Cortex of kidney (tissue), 1 donor: ENCODE measurements at places on chromosomes 4 and X.
A peak's percentile ranks its signal among the peaks of the same experiment; 100 is the strongest.

DNA sequence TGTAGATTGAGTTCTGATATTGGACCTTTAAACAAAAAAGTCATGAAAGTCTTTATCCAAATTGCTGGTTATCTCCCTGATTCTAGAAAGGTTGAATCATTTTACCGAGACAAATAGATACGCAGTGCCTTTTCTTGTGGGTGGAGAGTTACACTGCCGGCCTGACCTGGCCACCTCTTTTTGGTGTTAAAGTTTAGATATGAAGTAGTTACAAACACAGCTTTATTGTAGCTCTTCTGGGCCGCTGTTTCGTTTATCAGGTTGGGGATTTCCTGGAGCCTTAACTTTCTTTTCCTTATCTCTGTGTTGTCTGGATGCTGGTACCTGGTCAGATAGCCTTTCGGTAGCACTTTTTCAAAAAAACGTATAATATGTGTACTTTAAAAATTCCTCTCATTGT, 31.0 kb downstream of the FNIP2 start:
- DNase-seq = no peak

DNA sequence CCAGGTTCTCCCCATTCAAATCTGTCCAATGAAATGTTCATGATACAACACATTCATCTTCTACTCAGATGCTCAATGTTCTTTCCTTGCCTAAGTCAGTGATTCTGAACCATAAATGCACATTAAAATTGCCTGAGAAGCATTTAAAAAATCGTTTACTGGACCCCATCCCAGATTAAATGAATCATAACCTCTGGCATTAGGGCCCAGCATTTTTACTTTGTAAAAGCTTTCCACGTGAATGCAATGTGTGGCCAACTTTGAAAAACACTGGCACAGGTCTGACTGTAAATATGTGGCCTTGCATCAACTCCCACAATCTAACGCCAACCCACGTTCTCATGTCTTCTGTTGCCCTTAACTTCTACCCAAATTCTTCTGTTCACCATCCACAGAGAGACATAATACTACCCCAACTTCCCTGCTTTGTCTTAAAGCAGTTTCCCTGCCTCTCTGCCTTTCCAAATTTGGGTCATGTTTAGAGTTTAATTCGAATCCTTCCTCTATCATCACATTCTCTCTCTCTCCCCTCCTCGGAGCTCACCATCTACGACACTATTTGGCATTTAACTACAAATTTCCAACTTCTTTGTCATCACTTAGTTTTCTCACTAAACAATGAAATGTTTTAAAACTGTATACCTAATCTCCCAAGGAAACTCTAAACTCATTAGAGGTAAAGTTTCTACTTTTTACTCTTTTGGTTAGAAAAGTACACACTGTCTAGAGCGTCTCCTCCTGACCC, 78.7 kb downstream of the PRKG2 start:
- DNase-seq = no peak

GRCh38 chr4:147518086-147518485, 37.2 kb downstream of the EDNRA start:
- DNase-seq = no peak

DNA sequence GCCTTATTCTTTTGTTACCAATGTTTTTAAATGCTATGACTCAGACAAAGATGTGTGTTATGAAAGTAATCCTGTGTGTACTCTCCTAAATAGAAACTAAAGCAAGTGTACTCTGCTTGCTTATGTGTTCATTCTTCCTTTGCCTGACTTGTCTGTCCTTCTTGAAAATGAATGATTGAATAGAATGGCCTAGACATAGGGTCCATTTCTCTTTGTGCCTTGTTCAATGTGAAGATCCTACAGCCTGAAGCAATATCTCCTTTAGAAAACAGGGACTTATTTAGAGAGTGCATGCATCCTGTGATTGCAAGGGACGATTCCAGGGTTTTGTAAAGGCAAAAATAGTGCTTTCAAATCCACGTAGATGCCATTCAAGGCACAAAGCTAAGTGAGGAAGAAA, 343.6 kb upstream of the TACR3 start:
- DNase-seq = no peak

DNA sequence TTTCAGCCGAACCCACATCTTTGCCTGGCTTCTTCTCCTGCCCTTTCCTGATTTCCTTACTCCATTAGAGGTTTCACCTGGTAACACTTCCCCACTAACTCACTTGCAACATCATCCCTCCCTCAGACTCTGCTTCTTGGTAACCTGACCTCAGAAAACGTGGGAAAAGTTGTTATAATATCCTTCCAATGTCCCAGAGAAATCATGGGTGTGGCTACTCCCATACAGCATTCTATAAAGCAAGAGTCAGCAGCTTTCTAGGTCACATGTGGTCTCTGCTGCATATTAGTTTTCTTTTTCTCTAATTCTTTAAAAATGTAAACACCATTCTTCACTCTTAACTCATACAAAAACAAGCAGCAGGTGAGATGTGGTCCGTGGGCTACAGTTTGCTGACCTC, 283.1 kb upstream of the MAOA start:
- DNase-seq = no peak

DNA sequence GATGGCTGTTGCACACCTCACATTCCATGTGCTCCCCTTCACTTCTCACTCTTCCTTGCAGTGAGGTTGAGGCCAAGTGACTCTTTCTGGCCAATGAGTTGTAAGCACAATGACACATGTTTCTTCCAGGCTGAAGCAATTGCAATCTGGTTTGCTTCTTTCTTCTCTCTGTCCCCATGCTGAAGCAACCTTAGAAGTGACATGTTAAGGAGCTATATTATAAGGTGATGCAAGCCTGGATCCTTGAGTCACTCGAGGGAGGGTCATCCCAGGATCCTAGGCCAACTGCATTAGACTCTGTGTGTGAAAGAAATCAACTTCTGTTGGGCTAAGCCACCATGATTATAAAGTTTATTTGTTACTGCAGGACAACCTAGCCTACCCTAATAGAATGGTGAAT, 45.5 kb upstream of the HS3ST1 start:
- DNase-seq = no peak

DNA sequence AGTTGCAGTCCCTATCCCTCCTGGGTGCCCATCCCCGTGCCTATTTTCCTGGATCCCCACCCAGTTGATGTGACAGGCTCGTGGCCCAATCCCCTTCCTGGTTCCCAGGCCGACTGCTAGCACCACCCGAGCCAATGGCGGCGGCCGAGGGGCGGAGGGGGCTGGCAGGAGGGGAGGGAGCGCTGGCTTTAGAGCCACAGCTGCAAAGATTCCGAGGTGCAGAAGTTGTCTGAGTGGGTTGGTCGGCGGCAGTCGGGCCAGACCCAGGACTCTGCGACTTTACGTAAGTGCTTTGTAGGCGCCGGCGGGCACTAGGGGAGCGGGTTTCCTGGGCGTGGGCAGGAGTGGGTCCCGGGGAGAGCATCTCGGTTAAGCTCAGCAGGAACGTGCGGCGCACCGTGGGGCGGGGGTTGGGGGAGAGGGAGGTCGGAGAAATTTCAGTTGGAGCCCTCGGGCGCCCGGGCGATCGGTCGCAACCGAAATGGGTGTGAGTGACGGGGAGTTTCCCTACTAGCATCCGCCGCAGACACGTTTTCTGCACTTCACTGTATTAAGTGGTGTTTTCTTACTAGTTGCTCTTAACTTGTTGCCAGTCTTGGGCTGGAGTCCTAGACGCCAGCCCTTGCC, at the start of gene PLS3:
PLS3 (plus strand) TSS at position 197 of the 627 bp plus-strand sequence. CDS start 49,077 bp downstream, outside the sequence.
- peak; percentile 4 for DNase-seq

GRCh38 chr4:46131498-46132057, 7.7 kb upstream of the GABRG1 start:
- no peak for DNase-seq

DNA sequence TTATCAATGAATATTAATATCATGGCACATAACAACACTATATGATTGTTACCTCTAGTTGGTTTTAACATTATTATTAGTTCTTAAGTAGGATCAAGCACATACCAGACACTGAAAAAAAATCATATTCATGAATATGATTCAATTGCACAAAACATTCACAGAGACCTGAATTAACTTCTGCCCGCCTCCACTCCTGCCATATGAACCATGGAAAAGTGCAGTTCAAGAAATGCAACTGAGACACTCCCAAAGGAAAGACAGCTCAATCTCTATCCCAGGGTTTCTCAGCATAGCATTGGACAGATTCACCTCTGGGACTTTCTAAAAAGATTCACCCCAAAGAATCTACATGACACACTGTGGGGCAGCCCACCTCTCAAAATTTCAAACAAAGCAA, 103.5 kb upstream of the KCNIP4 start:
- no peak for DNase-seq

DNA sequence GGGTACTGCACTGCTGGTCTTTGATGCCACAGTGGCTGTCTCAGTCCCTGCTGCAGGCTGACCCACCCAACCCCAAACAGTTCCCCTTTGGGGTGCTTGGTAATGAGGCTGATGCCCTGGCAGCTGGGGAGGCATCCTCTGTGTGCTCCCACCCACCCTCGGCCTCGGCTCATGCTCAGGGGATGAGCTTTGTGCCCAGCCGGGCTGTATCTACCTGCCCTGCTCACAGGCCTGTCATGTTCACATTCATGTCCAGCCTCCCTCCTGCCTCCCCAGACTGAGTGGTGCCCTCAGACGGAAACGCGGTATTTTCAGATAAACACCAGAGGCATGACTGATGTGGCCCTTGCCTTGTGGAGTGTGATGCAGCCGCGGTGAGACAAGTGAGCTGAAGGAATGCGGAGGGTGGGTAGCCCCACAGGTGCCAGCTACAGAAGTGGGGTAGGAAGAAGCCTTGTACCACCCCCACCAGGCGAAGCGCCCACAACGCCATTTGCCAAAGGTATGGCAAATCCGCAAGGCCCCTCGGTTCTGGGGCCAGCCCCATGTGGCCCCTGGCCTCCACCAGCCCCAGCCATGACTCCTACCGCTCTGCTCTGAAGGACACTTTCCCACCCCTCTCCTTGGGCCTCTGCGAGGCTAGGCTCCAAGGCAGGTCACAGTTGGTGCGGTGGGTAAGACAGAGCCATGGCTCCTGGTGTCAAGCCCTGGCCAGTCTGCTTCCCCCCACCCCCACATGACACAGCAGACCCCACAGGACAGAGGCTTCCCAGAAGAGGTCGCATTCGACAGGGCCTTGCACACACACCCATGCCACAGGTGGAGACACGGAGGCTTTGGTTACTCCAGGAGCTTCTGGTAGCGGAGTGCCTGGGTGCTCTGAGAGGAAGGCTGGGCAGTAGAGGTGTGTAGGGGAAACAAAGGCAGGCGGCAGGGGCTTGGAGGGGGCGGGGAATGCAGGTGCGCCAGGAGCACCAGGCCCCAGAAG, 1.8 kb upstream of the RENBP start:
- no peak for DNase-seq

- no peak for DNase-seq
Observed at GRCh38 chrX:9676738-9677097, 88.9 kb downstream of the GPR143 start.

DNA sequence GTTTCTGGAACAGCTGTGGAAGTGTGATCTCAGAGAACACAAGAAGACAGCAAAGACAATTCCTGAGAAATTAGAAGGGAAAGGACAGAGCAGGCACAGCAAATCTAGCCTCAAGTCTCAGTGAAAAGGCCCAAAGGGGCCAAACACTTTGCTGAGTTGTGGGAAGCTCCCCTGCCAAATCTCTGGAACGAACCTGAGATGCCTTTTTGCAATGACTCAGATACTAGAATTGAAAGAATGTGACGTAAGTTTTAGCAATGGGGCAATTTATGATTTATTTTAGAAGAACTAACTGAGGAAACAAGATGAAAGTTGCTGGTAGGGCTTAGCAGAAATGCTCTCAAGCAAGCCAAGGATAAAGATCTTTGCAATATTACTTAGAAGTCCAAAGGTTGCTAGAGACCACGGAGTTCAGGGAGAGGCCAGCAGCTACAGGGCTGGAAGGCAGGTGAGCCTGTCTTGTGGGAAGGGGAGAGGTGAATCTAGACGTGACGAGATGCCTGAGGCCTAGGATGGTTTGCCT, 92.8 kb downstream of the AMELX start:
- no peak for DNase-seq

- DNase-seq = no peak
Observed at GRCh38 chr4:143700416-143701352, at the start of gene FREM3. Gene FREM3 (minus strand): TSS chr4:143700675. CDS start chr4:143700675, 0 bp downstream.

GRCh38 chrX:148441387-148441786, 59.0 kb upstream of the AFF2 start:
- DNase-seq = no peak

GRCh38 chr4:168092176-168092712, at the start of gene ANXA10:
Gene ANXA10 (plus strand): TSS chr4:168092537. CDS start chr4:168092701, 164 bp downstream.
- DNase-seq = no peak

DNA sequence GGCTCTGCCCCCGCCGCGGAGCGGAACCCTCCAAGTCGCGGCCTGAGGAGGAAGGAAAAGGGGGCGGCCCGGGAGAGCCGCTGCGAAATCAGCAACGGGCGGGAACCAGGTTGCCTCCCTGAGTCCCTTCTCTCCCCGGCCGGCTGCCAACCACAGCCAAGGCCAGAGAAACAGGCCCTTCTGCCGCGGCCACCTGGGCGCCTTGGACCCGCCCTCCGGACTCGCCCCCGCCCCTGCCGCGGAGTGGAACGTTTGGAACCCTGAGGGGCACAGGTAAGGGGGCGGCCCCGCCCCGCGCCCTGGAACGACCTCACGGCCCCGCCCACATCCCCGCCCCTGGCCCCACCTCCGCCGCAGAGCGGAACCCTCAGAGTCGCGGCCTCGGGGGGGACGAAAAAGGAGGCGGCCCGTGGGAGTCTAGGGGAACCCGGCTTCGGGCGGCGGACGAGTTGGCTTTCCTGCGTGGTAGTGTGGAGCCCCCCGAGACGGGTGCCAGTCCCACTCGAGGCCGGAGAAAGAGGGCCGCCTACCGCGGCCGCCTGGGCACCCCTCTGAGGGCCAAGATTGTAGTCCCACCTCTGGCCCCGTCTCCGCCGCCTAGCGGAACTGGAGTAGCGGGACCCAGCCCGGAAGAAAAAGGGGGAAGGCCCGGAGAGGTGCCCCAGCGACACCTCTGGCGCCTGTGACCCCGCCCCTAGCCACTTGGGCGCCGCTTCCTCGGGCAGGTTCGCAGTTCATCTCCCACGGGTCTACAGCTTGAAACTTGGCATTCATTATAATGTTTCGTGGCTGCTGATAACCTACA, 669 bp upstream of the PHKA2 start:
- DNase-seq = no peak

DNA sequence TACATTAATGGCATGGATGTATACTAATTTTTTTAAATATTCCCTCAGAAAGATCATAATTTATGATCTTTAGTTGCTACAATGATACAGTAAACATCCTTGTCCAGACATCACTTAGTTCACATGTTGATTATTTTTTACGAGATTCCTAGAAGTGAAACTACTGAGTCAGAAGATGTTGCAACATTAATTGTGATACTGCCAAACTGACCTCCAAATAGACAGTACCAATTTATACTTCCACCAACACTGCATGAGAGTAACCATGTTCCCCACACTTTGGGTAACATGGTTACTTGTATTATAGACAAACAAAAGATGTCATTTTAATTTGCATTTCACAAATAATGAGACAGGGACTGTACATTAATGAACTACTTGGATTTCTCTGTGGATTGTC, 19.6 kb downstream of the RCHY1 start:
- DNase-seq = no peak

DNA sequence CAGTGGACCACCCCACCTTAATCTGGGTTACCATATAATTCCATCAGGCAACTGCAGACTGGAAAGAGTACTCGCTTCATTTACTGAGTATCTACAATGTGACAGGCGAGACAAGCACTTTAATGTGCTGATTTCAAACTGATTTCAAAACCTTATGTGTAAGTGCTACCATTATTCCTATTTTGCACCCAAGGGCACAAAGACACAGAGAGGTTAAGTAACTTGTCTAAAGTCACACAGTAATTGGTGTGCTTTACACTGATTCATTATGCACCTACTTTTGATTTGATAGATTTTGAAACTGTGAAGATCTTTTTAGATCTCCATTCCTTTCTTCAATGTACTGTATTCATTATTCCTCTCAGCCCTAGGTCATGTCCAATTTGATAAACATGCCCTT, 192.4 kb downstream of the MGST2 start:
- no peak for DNase-seq
